SK-N-DZ (cell line): ENCODE measurements at places on chromosomes 13 and 19.
A peak's percentile ranks its signal among the peaks of the same experiment; 100 is the strongest.

DNA sequence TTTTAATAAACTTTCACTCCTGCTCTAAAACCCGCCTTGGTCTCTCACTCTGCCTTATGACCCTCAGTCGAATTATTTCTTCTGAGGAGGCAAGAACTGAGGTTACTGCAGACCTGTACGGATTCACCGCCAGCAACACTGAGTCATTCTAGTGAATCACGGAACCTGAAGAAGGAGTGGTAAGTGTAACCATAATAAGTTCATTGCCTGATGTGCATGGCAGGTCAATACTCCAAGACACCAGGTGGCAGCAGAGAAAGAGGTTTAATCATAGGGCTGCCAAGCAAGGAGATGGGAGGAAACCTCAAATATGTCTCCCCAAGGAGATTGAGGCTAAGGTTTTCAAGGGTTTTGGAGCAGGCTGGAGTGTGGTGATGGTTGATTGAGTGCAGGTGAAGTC lies 204.3 kb upstream of the IPO5 start:
- DNase-seq = no peak

GRCh38 chr13:44425041-44425814 lies 51.6 kb downstream of the SERP2 start:
- peak; percentile 62 for DNase-seq

- DNase-seq = no peak
These were observed 56.4 kb upstream of the STARD13 start for GRCh38 chr13:33341861-33342452.

DNA sequence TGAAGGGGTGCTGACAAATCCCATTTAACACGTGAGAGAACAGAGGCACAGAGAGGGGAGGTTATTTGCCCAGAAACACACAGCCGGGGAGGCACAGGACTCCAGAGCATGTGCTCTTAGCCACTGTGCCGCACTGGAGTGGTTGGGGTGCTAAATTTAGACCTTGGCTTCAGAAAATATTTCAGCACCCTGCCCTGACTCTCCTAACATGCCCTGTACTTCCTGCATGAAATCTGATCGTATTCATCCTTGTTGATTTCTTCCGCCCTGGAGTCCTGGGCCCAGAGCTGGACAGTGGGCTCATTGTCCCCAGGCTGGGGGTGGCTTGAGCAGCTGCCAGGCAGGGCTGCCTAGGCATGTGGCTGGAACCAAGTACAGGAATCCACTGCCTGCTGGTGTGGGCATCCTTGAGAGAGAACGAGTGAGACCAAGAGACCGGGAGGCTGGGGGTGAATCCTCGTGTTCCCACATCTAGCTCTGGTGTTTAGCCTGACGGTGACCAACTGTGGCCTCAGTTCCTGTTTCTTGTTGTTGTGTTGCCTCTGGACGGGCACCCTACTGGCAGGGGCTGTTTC lies 5.3 kb downstream of the SLC27A1 start:
- no peak for DNase-seq

DNA sequence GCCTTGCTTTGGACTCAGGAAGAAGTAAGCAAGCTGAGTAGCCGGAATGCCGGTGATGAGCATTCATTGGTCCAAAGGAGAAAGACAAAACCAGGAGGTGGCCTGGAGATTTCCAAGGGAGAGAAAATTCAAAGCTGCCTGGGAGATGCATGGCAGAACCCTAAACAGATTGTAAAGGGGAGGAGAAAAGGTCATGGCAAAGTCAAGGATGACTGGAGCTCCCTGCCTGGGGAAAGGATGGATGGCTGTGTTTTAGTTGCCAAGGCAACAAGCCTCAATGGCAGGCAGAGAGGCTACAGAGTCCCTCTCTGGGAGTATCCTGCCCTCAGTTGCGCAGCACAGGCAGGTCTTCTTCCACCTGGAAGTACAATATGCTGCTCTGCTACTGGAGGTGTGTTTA lies 134.0 kb downstream of the ENOX1 start:
- peak; percentile 85 for DNase-seq
